ENCODE measurements at places on chromosomes 5 and 9.

DNA sequence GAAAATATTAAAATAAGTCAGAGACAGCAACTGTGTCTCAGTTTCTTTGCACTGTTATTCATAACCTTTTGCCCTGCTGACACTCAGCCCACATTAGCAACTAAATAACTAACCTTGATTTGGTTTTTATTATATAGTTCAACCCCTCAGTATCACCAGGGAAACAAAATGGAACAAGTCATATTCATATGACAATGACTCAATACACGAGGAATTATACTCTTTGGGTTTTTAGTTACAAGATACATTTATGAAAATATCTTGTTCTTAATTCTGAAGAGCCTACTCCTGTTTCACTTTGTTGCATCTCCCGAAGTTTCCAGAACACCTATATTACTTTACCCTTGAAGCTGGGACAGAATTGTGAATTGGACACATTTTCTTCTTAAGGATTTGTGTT is 845.4 kb downstream of the EFNA5 start:
- no peak for DNase-seq

DNA sequence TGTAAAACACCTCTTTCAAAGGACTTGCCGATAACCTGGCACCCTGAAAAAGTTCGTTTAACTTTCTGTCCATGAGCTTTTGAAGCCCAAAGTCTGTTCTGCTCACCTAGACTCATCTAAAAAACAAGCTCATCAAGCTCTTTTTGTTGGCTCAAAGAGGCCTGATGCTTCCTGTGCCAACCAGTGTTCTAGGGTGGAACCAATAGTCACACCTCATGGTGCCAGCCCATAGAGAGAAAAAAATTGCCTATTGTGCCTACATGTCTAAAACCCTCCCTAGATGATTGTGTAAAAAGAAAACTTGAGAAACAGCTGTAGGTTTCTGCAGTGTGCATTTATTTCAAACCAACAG is 4.7 kb downstream of the SH3RF2 start:
- DNase-seq: no peak

GRCh38 chr5:9103290-9103689 is 442.6 kb downstream of the SEMA5A start:
- no peak for DNase-seq

DNA sequence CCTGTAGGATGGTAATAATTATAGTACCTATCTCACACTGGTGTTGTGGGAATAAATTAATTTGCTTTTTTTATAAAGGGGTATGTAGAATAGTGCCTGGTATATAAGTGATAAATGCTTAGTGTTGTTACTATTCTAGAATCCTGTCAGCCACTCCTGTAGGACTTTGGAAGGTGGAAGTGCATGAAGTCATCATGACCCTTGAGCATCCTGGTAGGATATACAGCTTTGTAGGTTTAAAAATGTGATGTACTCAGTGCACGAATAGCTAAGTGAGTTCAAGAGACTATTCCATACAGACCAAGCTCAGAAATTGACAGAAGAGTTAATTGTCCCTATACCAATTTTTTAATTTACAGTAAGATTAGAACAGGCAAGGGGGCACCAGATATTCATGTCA is 258.8 kb upstream of the RFX3 start:
- DNase-seq: no peak

DNA sequence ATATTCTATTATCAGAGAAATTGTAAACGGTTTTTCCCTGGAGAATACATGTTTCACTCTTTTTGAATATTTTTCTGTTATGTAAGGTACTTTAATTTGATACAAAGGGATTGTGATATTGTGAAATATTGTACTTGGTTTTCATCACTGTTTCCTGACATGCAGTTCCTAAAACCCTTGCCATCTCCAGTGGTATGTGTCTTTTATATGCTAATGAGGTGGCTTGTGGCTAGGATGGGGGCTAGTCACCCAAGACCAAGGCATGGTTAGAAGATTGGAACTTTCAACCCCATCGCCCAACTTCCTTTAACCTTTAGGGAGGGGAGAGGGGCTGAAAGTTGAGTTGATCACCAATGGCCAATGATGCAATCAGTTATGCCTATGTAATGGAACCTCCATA is 160.6 kb downstream of the TAF11L14 start:
- DNase-seq: no peak

GRCh38 chr9:79989079-79989478 is 417.3 kb downstream of the TLE4 start:
- DNase-seq: no peak

GRCh38 chr9:137205126-137206069 is at the start of the genes NDOR1 and TMEM203:
Gene NDOR1 (plus strand): TSS chr9:137205700. CDS start chr9:137205778, 78 bp downstream.
Gene TMEM203 (minus strand): TSS chr9:137205648. CDS start chr9:137205414, 234 bp downstream.
- peak; percentile 82 for DNase-seq

DNA sequence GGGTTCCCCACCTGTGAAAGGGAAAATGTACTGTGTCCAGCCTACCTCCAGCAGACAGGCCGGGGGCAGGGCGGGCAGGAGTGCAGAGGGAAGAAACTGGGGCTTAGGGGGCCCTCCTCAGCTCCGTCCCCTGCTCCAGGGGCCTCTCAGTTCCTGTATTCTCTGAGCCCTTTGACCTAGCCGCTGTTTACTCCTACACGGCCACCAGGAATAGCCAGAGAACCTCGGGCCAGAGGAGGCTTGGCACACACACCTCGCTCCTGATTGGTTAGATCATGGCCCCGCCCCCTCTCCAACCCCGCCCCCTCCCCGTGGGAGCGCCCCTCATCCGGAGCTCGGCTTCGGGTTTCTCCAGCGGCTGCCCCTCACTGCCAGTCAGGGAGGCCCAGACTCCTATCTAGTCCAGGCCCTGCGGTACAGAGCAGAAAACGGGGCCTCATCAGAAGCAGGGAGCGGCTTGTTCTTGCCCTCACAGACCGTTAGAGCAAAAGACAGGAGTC is 2.2 kb downstream of the ST6GALNAC6 start:
- no peak for DNase-seq

DNA sequence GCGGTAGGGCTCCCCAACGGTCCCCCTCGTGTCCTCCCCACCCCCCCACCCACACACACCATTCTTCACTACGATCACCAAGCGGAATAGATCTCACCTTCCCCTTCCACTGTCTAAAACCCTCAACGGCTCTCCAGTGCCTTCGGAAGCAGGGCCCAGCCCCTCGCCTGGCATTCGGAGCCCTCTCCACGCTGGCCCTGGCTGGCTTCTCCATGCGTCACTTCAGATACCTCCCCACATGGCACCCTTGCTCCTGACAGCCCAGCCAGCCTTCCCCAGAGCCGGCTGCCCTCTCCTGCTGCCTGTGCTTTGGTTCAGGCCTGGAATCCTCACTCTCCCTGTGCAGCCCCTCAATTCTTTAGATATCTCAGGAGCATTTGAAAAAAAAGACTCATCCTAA is 126.6 kb downstream of the ZNF354C start:
- DNase-seq: no peak

- DNase-seq: no peak
Observed at GRCh38 chr9:114469091-114469853, 36.0 kb downstream of the WHRN start.

DNA sequence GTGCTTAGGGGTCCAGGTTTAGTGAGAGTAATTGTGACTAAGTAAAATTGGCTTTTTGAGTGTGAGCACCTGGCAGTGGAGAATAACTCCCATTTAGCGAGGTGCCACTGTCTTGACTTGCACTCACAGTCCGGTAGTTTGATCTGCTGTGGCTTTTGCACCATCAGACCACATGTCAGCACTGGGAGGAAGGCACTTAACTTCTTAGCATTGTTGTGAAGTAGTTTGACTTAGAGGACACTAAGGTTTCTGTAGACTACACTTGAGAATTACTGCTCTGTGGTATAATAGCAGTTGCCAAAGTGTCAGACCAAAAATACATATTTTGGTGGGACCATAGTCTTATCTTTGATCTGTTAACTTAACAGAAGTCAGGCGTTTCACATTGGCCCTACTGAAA is 63.6 kb downstream of the ICE1 start:
- DNase-seq: no peak

- no peak for DNase-seq
Observed at GRCh38 chr5:55800924-55801323, 50.2 kb upstream of the IL31RA start.

GRCh38 chr9:5442400-5443011 is 4.8 kb upstream of the PLGRKT start:
- no peak for DNase-seq

DNA sequence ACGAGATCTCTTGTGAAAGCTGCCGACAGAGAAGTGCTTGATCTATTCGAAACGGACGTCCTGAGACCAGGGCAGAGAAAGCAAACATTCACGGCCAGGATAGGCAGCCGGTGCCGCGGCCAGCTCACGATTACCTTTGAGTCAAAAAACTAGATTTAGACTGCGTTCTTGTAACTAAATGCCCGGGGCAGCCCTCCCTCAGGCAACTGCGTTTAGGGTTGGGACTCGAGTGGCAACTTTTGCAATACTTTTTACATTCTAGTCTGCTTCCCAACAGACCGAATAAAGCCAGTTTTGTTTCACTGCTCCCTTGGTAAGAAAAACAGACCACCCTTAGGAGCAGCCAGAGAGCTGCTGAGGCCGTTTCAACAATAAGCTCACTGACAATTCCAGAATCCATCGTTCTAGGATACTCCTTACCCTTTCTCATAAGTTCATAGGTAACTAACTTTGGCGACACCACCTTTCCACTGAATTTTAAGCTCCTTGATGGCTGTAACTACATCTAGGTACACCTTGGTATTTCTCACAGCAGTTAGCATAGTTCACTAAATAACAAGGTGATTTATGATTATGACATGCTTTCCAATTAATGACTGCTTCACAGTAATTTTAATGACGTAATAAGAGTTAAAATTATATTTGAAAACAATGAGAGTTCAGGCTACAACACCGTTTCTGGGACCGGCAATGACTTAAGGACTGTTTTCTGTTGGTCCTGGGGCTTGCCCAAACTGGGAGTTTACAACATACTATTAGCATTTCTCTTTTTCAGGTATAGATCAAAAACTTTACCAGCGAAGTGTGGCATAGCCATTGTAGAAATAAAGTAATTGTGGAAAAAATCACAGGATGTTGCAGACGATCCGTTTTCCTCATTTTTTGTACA is 899 bp upstream of the RAPGEF6 start:
- DNase-seq: peak; percentile 4

DNA sequence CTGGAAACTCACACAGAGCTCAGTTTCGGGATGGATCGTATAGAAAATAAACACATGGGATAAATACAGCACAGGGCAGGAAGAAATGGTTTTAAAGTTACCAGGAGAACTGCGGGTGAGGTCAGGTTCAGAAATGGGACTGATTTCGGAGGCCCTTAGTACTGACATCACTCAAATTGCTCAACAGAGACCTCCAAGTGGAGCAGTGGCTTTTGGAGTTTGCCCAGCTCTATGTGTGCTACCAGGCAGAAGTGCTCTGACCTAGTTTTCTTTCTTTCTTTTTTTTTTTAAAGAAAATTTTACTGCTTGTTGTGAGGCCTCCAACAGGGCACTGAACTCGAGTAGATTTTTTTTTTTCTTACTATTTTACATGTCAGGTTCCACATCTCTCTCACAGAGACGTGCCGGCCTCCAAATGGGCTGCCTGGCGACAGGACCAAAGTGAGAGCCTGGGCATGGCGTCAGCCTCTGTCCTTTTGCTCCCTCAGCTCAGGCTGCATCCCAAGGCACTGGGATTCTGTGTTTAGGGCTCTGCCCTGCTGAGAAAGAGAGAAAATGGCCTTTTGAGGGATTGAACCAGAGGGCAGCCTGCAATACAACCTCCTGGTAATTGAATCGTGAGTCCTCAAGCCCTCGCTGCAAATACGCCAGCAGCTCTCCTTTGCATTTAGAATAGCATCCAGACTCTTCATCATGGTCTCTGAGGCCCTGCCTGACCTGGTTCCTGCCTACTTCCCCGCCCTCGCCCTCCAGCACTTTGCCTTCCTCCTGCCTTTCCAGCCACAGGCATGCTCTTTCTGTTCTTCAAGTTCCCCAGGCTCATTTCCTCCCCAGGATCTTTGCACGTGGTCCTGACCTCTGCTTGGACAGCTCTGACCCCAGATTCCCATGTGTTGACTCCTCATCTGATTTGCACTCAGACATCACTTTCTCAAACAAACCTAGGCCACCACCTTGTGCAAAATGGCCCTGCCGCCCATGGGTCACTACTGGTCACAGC is 173.5 kb downstream of the FGF1 start:
- DNase-seq: no peak

- DNase-seq: no peak
Observed at GRCh38 chr9:83471241-83471640, 67.0 kb downstream of the FRMD3 start.

DNA sequence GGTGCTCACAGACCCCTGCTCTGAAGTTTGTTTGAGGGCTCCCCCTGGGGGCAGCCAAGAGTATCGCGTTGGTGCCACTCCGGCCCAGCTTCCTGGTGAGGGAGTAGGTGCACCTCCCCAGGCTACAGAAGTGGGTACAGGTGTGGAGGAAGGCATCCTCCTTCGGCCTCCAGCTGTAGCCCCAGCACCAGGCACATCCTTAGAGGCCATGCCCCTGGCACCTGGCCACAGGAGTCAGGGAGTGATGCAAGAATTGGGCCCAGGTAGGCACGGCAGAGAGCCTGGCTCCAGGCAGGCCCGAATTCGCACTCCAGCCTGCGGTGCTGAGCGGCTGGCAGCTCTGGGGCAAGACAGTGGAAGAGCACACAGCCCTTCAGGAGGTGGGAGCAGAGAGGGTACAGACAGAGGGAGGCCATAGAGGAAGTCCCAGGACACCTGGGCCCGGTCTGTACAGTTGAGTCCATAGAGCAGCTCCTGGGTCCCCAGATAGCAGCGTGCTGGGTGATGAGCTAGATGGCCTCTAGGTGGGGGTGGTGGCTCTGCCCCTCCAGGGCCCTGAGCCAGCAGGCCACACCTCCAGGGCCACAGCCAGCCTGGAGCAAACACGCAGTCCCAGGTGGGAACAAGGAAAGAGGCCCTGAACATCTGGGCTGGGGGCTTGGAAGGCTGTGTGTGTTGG is 2.4 kb downstream of the SAPCD2 start:
- peak; percentile 68 for DNase-seq

DNA sequence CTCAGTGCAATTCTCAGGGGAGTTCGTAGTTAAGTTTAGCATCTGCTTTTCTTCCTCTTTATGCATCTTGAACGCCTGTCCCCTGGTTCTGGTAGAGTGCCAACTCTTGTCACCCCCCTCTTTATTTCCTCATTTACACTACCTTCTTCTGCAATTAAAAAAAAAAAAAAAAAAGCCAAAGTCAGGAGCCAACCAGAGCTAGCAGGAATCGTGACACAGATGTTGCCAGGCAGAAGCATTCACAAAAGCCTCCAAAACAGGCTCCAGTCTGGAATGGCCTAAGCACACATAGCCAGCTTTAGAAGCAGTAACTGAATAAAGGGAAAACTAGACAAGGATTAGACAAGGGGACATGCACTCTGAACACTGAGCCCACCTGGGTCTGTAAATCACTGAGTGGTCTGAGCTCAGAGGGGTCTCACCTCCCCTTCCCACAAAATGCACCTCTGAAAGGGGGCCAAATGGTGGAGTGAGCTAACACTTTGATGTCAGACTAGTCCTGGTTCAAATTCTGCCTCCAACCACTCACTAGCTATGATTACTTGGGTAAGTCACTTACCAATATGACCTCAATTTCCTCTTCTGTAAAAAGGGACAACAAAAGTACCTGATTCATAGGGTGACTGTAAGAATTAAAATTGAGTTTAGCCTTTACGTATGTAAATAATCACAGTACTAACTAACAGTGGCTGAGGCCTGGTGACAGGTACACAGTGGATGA is 2.0 kb downstream of the CD74 start:
- peak; percentile 14 for DNase-seq

All from activated CD8-positive, alpha-beta memory T cell treated with anti-CD3 and anti-CD28 coated beads for 1 hour (primary cell).